ENCODE measurements at places on chromosomes 6 and 20.

GRCh38 chr6:87070741-87071140 is 24.2 kb downstream of the CGA start:
- no peak for DNase-seq

DNA sequence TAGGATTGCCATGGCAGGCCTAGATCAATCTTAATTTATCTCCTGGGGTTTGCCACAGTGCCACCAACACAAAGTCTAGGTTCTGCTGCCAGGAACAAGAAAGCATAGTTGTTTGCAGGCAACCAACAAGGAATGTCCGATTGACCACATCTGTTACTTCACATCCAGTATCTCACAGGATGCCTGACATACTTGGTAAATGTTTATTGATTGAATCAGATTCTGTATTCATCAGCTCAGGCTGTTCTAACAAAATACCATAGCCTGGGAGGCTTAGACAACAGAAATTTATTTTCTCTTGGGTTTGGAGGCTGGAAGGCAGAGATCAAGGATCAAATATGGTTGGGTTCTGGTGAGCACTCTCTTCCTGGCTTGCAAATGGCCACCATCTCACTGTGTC is 26.3 kb upstream of the MC3R start:
- no peak for DNase-seq

GRCh38 chr20:63175038-63175895 is 40.7 kb downstream of the YTHDF1 start:
- no peak for DNase-seq

GRCh38 chr6:35496036-35496840 is 641 bp downstream of the TEAD3 start:
- no peak for DNase-seq

GRCh38 chr20:57164872-57165271 is 101.6 kb downstream of the BMP7 start:
- DNase-seq = no peak
